Esophagus squamous epithelium (tissue), 5 donors: ENCODE measurements at places on chromosomes 7 and 10. TPM values are rescaled to one million over a fixed set of nuclear protein-coding genes. Genes with fewer than 3 reads are reported as not detected.

Gene TMEM229A
- total RNA-seq, result not detected

Gene ZNF107
- 6.5 TPM for total RNA-seq

GRCh38 chr7:10934292-10934691 lies 39.4 kb upstream of the PHF14 start:
- H3K27ac ChIP-seq, result no peak overlapping the region
- no peak overlapping the region for H3K4me3 ChIP-seq
- H3K4me1 ChIP-seq, result peaks cover 45% of the 10 kb centered on the region
- no peak for DNase-seq
- peaks cover 5% of the 10 kb centered on the region for H3K36me3 ChIP-seq
- no peaks in the 10 kb centered on the region for H3K27me3 ChIP-seq

DNA sequence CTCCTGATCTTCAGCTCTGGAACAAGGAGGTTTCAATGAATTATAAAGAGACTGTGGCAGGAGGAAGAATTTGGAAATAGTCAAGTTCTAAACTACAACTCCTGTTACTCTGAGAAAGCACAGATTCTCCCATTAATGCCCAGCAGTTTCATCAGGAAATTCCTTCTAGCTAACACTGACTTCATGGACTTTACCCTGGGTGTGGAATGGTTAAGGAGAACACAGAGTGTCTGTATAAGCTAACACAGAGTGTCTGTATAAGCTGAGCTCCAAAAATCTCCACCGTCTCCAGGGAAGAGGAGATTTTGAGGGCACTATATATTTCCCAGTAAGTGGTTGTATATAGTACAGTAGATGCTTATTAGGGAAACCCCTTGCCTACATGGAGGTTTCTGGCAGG lies 675.5 kb downstream of the XPNPEP1 start:
- no peaks in the 10 kb centered on the region for H3K4me1 ChIP-seq
- no peaks in the 10 kb centered on the region for H3K36me3 ChIP-seq
- no peak overlapping the region for H3K27ac ChIP-seq
- H3K4me3 ChIP-seq, result no peak overlapping the region

- no peak for DNase-seq
- peaks cover 42% of the 10 kb centered on the region for H3K36me3 ChIP-seq
- H3K27me3 ChIP-seq, result no peaks in the 10 kb centered on the region
- H3K27ac ChIP-seq, result no peak overlapping the region
- H3K4me1 ChIP-seq, result no peaks in the 10 kb centered on the region
Observed at GRCh38 chr7:135414850-135415439, 95.0 kb downstream of the CNOT4 start.
